ENCODE measurements at places on chromosomes 1 and 21. TPM values are rescaled to one million over a fixed set of nuclear protein-coding genes. Genes with fewer than 3 reads are reported as not detected.

Gene PRRX1
- total RNA-seq, result not detected

Gene TMEM52
- 0.35 TPM for total RNA-seq

Gene MCOLN3
- 4.0 TPM for total RNA-seq

Gene GJC2
- 0.69 TPM for total RNA-seq

DNA sequence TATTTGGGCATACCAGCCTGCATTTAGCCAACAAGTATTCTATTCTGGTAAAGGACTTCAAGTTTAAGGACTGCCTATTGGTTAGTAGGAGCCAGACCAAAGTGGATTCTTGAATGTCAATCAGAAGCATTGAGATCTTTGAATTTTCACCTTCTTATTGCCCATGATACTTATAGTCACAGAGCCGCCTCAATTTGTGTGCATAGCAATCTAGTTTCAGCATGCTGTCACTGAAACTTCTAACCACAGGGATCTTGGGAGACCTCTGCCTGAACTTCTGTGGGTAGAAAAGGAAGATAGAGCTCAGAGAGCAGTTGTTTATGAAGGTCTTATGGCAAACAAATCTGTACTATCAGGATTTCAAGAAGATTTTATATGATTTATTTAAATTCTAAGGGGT is 501.4 kb upstream of the USP24 start:
- DNase-seq, result no peak

GRCh38 chr1:113608399-113608798 is 150.9 kb downstream of the PHTF1 start:
- no peak for DNase-seq

GRCh38 chr1:183215076-183215720 is 29.1 kb downstream of the LAMC2 start:
- no peak for DNase-seq

DNA sequence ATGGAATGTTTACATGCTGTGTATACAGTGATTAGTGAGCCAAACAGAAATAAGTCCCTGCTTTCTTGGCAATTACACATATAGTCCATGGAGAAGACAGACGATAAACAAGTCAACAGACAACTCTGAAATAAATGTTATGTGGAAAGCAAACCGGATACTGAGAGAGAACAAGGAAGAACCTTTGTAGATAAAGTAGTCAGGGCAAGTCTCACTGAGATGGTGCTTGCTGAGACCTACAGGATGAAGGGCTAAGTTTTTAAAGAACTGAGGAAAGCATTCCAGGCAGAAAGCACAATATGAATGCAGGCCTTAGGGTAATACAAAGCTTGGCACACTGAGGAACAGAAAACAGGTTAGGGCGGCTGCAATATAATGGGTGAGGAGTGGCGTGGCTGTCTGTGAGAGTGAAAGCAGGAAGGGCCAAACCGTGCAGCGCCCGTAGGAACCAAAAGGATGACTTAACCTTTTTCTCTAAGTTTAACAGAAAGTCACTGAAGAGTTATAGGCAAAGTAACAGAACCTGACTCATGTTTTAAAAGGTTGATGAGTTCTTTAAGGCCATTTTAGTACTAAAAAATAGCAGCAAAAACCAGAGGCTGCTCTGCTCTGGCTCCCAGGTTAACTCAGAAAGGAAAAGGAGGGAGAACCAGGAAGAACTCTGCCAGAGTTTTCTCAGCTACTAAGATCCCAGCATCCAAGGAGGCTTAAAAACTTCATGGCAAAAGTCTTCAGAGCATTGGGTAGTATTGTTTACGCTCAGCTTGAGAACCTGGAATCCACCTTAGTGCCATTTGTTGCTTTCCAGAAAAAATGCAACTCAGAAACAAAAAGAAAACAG is 8.7 kb upstream of the TTF2 start:
- peak; percentile 21 for DNase-seq

DNA sequence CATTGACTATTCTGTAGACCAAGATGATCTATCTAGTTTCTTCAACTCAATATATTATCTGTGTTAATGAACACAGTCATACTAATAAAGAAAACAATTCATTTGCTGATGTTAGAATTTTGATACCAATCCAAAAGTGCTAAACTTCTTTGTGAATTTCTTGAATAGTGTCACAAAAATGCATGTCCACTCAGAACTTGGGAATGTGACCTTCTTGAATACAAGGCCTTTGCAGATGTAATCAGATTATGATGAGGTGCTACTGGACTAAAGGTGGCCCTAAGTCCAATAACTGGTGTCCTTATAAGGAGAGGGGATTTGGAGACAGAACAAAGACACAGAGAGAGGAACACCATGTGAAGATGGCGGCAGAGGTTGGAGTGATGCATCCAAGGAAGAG is 305.8 kb upstream of the ZP4 start:
- DNase-seq, result no peak

GRCh38 chr1:174883409-174883808 is 116.3 kb upstream of the CACYBP start:
- peak; percentile 36 for DNase-seq

GRCh38 chr21:44377201-44377921 is 23.9 kb downstream of the TRPM2 start:
- DNase-seq, result no peak

All from renal cortical epithelial cell (primary cell).